ENCODE measurements at places on chromosomes 4 and X.
A peak's percentile ranks its signal among the peaks of the same experiment; 100 is the strongest.

DNA sequence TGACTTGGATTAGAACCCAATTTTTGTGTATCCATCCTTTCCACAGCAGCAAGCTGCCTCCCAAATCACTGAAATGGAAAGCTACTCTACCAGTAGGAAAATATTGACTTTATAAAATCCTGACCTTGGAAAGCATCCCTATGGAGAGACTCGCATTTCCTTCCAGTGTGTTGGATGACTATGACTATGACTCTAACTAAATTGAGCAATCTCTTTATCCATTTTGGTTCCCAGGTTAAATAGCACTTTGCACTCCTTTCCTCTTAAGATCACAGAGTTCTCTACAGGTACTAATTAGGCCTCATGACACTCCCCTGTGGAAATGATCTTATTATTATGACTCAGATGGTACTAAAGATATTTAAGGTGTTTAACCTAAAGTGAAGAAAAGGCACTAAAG, 431.8 kb downstream of the PPARGC1A start:
- no peak for DNase-seq

- DNase-seq = no peak
Measured at GRCh38 chr4:99629962-99630554, 27.6 kb downstream of the C4orf54 start.

GRCh38 chr4:85762529-85762871, 287.6 kb downstream of the ARHGAP24 start:
- no peak for DNase-seq

DNA sequence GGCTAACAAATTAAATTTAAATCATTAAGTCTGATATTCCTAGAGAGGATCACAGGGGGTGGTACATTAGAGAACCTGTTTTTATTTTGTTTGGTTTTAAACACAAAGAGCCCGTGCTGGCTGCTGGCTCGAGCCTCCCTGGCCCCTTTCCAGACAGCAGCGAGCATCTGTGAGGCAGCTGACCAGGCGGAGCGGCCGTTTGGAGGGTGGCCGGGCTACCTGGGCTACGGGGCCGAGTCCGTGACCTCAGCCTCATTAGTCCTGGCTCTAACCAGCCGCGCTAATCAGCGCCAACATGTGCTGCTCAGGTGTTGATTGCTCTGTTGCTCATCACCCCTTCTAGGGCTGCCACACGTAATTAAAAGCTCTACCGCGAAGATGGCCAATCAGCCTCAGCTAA, 35.3 kb downstream of the DCTD start:
- no peak for DNase-seq

DNA sequence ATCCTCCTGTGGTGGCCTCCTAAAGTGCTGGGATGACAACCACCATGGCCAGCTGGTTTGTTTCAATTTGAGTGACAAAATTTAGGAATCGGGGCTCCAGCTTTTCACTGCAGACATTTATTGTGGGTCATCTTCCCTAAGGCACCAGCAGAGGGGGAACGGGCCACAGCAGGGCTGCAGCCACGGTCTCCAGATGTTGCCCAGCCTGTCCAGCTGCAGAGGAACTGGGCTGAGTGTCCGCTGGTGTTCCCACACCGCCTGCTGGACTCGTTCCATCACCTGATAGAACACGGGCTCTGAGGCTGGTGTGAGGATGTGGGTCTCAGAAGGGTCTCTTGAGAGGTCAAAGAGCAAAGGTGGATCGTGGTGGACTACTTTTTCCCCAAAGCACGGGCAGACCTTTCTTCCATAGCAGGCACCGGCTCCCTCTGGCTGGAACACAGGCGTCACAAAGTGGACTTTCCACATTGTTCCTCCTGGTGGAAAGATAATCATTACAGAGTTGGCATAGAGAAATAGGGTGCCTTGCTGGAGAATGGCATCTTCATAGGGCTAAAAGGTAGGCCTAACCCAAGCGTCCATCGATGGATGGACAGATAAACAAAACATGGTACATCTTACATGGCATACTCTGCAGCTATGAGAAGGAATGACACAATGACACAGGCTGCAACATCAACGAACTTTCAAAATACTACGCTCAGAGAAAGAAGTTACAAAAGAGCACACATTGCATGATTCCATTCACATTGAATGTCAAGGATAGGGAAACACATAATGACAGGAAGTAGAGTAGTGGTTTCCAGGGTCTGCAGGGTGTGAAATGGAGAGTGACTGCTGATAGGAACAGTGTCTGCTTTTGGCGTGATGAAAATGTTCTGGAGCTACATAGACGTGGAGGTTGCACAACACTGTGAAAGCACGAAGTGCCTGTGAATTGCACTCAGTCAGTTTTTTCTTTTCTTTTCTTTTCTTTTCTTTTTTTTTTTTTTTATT, 5.9 kb upstream of the ARSD start:
- DNase-seq = no peak

DNA sequence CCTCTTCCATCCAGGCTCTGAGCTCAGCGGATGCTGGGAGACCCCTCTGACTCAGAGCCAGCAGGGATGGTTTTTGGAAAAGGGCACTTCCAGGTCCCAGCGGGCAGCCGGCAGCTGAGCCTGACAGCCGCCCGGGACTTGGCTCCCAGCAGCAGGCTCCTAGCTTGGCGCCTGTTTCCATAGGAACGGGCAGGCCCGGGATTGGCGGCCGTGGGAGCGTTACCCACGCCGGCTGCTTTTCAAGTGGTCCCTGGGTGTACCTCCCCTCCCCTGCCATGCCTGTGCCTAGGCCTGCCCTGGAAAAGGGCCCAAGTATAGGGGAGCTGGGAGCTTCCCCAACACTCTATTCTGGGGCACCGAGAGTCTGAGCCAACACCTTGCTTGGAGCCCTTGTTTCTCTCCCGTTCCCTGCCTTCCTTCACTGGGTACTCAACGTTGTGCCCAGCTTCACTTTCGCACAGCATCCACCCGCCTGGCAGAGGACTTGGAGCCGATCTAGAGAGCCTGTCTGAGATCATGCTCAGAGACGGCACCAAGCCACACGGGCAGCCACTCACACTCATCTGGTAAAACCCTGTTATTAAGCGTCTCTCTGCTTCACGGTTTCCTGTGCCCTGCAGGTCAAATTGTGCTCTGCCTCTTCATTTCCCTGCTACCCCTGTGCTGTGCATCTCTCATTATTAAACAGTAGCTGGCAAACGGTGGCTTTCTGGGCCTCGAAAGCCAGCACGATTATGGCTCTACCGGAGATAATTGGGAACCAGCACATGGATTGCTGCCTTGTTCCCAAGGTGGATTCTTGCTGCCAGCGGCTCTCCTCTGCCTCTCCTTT, 521.5 kb downstream of the BCOR start:
- DNase-seq = peak; percentile 65

GRCh38 chrX:1359477-1359873, 22.9 kb downstream of the IL3RA start:
- DNase-seq = no peak

DNA sequence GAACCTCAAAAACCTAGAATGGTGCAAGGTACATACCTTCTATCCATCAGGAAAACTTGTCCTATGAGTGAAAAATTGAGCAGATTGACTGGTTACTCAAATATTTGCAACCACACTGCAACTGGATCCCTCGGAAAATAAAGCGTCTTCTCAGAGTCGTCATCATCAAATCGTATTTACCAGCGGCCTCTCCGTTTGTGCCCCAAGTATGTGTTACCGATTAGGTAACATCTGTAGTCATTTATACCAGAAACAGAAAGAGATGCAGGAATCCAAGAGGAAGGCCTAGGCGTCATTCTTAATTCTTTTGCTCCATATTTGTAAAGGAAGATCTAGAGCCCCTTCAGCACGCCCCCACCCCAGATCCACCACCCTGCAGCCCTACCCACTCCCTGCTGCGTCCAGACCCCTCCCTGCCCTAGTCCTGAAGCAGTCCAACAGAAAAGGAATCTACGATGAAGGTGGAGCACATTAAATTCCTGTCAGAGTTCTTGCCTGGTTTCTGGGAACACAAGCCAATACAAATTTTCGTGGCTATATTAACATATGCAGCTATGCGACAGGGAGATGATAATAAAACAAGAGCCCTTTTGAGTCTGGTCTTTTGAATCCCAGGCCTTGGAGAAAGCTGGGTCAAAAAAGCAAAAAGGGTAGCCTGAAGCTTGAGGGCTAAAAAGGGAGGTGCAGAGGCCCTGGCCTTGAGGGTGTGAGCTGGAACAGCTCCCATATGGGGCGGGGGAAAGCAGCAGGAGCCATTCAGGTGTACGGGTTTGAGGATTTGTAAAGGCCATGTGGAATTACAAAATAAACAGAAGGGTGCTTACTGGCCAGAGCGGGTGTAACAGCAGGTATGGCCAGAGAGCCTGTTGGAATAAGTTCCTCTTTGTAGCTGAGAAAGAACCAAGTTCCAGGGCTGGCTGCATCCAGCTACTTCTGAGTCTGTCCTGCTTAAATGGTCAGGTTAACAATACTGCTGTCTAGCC, 77.0 kb downstream of the ZNF827 start:
- no peak for DNase-seq

- no peak for DNase-seq
Measured at GRCh38 chr4:23382879-23383278, 507.0 kb downstream of the PPARGC1A start.

DNA sequence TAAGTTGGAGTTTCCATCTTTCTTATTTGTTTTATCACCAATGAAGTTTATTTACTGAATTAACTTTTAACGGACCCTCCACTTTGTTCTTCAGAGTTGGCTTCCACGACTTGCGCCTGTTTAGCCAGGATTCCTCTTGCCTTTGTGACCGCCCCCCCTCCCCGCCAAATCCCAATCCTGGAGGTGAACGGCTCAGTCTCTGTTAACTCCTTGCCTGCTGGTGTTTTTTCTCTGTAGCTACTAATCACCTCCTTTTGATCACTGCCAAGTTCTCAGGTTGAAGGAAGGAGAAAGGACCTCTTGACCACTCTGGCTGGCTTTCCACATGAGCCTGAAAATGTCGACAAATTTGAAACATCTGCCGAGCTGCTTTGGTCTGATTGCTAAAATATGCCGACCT, 46.8 kb upstream of the BCOR start:
- DNase-seq = no peak

DNA sequence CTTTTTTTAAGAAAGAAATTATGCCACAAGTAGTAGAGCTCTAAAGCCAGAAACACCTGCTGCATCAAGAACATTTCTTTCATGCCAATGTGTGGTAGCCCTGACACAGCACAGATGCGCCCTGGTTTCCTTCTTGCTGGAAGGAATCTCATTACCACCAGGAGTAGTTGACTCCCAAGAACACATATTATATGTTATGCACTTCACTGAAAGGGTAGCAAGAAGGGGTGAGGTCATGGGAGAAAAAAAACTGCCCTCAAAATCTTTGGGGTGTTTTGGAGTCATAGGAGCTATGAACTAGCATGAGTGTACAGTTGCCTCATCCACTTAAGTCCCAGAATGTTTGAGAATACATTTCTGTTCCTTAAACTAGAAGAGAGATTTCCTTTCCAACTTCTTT, 185.8 kb upstream of the C1QTNF7 start:
- no peak for DNase-seq

- DNase-seq = no peak
Measured at GRCh38 chr4:23500894-23501449, 388.9 kb downstream of the PPARGC1A start.
